ENCODE measurements at places on chromosomes 11 and 22.
A peak's percentile ranks its signal among the peaks of the same experiment; 100 is the strongest.

- no peak for DNase-seq
These were observed 20.2 kb downstream of the MMP27 start for GRCh38 chr11:102685338-102685737.

DNA sequence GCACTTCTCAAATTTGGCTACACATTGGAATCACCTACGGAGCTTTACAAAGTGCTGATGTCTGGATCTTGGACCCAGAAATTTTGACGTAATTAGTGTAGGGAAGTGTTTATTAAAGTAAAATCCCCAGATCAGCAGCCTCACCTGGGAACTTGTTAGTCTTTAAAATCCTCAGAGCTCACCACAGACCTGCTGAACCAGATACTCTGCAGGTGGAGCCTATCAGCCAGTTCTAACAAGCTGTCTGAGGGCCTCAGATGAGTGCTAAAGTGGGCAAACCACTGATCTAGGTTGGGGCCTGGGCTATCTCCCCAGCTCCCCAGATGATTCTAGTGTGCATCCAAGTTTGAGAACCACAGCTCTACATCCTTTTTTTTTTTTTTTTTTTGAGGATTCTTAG is 436.0 kb downstream of the ETS1 start:
- DNase-seq, result no peak

DNA sequence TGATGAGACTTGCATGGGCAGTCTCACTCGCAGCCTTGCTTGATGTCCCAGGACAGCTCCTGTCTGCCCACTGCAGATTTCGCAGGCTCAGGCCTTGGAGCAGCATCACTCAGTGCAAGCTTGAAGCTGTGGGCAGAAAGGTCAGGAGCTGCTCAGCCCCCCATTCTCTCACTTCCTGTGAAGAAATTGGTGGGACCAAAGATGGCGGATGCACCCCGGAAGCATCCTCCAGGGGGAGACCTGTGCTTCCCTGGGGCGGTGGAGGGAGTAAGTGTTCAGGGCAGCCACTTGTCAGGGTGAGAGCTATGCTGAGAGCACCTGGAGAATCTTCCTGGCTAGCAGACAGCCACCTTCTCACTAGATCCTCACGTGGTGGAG is 11.3 kb downstream of the PLAAT2 start:
- DNase-seq, result no peak

- DNase-seq, result no peak
These were observed 37.8 kb downstream of the STIM1 start for GRCh38 chr11:3893311-3893710.

DNA sequence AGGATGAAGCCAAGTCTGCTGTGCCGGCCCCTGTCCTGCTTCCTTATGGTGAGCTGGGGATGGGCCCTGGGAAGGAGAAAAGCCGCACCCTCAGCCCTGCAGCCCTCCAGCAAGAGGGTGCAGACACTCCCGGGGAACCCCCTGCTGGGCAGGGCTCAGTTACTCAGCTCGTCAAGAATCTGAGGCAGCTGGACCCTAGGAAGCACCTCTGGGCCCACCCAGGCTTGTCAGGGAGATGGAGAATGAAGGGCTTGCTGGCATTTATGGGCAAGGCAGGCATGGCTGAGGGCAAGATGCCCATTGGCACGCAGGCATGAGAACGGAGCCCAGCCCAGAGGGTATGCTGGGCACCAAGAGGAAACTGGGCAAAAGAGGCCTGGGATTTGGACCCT is 12.9 kb downstream of the RELT start:
- no peak for DNase-seq

DNA sequence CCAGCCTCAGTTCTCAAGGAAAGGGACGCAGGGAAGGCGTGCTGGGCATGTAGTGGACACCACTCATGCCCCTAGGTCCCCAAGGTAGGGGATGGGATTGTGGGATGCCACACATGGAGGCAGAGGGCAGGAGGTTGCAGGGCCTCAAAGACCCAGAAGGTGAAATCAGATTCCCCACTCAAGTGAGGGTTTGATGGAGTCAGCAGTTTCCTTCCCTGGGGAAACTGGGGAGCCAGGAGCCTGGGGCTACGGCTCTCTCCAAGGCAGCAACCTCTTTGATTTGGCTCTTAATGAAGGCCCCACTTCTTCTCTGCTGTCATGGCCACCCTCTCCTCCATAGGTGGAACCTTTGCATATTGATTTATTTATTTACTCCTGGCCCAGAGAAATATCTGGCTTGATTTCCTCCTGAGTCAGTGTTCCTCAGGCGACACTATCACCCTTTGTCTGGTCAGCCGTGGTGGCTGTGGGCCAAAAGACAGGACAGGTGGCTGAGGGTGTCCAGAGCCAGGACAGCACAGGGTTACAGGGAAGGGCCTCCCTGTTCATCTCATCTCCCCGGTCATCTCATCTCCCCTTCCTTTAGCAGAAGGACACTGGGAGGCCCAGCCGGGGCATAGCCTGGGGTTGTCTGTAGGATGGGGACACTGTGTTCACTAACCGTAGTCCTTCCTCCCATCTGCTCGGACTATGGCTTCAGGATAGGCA is 9.6 kb downstream of the GNAZ start:
- no peak for DNase-seq

DNA sequence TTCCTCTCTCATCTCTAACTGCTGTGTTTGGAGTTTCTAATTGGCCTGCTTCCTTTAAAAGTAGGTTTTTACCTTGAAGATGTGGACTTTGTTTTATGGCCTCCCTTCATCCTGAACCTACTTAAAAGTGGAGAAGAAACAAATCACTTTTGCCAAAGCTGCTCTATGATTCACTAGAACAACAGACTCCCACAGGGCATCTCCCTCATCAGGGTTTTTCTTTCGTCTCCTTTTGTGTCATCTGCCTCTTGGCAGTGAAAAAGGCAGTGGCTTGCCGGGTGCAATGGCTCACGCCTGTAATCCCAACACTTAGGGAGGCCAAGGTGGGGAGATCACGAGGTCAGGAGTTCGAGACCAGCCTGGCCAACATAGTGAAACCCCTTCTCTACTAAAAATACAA is 186.6 kb upstream of the MTNR1B start:
- peak; percentile 9 for DNase-seq

GRCh38 chr11:71381781-71382505 is 66.2 kb downstream of the DHCR7 start:
- DNase-seq, result no peak

- DNase-seq, result no peak
These were observed 79.3 kb downstream of the SGSM3 start for GRCh38 chr22:40449676-40450035.

DNA sequence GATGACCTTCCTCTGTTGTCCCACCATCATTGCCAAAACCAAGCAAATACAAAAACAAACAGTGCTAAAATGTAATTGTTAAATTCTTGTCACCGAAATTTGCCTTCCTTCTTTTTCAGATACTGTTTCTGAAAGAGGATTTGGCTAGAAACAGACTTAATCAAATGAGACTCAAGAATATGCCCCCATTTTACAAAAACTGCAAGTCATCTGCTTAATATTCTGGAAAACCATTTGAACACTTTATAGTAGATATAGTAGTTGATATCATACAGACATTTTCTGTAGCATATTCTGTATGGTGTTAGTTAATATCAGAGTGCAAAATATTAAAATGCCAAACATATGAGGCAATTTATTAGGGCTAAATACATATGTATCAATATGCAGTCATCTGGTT is 3.5 kb downstream of the OR5M1 start:
- no peak for DNase-seq

DNA sequence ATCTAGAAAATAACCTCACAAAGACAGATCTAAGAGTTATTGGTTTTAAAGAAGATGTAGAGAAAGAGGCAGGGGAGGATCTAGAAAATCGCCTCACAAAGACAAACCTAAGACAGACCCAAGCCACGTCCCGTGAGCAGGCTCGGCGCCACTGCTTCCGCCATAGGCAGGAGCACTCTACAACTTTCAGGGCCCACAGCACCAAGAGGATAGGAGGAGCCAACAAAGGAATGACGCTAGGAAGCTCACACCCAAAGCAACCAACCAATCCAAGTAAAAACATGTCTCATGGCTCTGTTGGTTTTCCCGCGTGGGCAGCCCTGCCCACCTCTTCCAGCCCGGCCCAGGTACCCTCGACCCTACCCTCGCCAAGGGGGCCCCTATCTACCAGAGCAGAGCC is 4167.4 kb upstream of the OR11H1 start:
- DNase-seq, result no peak

DNA sequence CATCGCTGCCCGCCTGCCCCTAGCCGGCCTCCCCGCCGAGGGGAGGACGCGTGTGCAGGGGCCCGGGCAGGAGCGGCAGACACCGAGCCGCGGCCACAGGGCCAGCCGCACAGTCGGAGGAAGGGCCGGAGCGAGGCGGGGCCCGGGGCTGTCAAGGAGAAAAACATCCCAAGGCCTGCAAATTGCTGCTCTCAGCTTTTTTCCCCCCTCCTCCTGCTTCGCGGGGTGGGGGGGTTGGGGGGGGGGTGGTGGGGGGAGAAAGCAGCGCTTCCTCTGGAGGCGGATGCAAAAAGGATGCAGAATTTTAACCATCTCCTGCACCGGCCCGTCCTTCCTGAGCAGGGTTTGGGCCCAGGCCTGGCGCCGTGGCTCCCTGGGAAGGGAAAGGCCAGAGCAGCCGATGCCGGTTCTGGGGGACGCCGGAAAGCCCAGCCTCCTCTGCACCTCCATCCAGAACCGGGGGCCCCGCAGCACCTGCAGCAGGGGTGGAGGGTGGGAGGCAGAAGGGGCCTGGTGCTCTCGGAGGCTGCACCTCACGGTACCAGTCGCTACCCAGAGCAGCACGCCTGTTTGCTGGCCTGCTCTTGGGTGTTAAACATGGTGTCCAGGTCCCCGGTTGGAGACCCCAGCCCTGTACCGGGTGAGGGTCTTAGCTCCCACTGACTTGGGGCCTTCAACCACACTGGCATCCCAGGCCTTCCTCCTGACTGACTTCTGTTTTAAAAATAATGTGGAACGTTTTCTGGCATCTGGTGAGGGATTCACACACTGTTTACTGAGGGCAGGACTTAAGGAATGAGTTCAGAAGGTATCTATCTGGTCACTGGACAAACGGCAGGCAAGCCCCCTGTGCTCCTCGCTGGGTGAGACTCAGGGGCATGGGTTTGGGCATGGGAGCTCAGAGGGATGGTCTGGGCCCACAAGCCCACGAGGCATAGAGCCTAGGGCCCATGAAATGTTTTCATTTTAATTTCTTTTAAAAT is 77.4 kb upstream of the WNT7B start:
- peak; percentile 82 for DNase-seq

DNA sequence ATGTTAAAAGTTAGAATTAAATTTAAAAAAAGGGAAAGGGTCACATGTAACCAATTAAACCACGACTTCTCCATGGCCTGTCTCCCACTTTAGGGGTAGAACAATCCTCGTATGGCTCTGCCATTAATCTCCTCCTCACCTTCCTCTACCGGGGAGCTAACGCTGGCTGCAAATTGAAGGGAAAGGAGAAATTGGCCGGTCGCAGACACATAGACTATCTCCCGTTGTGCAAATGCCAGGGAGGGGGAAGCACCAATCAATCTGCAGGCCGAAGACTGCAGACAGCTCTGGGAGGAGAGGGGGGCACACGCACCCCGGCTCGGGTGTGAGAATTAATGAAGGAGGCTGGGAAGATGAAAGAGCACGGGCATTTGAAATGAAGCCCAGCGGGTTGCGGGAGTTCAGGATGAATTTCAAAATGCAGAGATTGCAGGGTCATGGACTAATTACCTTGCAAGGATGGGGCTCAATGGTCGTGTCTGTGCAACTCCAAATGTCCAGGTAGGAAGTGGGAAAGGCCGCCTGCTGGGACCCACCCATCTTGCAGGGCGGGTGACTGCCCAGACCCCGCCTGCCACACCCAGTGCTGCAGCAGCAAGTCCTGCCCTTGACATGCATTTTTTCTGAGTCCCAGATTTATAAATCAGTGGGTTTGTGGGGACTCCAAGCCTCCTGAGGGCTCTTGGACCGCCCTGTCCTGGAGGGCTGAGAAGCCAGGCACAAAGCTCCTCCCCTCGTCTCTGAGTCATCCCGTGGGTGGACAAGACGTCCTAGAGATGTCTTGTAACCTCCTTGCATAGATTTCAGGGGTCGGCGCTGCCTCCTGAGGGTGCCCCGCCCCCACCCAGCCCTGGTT is 534.2 kb downstream of the TBC1D22A start:
- no peak for DNase-seq

DNA sequence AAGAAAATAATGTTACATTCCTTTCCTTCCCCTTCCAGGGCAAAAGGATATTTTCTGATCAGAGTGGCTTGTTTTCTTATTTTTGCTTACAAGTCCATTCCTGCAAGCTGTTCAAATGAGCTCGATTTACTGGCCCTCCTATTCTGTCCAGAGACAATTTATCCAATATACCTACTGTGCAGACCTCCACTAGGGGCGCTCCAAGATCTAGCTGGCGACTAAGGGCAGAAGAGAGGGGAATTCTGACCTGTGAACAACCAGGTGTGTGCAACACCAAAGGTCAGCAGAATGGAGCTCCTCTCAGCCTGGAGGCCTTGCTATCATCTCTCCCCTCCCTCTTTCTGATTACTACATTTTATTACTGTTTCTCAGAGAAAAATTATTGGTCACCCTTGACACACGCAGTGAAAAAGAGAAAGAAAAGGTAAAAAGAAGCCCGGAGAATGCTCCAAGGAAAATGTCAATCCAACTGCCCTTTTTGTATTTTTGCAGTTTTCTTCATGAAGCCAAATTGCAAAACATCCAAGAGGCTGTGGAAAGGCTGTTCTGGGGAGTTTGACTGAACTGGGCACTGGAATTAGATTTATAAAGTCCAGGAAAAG is 3.2 kb downstream of the SEZ6L start:
- peak; percentile 29 for DNase-seq

DNA sequence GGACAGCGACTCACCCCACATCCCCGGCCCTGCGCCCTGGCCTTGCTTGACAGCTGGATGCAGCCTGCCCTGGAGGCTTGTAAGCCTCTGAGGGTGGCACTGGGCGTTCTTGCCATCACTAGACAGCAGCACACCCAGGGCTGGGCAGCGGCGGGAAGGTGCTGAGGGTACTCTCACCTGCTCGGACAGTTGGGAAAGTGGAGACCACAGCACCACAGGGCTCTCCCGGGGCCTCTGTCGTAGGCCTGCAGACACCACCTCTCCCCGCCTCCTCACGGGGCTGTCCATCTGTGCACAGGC is 18.8 kb upstream of the BRSK2 start:
- DNase-seq, result no peak

GRCh38 chr11:118657238-118657637 is 22.2 kb downstream of the TREH start:
- DNase-seq, result no peak

DNA sequence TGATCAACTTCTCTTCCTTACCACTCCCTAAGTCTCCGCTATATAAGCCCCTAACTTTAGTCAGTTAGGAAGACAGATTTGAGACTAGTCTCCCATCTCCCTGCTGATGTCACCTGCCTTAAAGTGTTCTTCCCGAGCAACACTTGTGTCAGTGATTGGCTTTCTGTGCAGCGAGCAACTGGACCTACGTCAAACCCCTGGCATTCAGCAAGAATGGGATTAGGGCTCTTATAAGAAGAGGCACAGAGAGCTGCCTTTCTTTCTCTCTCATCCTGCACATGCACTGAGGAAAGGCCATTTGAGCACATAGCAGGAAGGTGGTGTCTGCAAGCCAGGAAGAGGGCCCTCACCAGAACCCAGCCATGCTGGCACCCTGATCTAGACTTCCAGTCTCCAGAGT is 116.6 kb upstream of the THY1 start:
- DNase-seq, result no peak

GRCh38 chr22:19974268-19974861 is 32.7 kb upstream of the TXNRD2 start:
- peak; percentile 85 for DNase-seq

GRCh38 chr11:34680206-34680605 is 59.3 kb downstream of the EHF start:
- DNase-seq, result no peak

GRCh38 chr22:23884140-23884539 is 10.0 kb upstream of the MIF start:
- DNase-seq, result no peak

- no peak for DNase-seq
These were observed 1862.9 kb upstream of the RAG2 start for GRCh38 chr11:38460896-38461295.

All from Caki2 (cell line).